ENCODE measurements at places on chromosomes 11 and 22.

- no peak for DNase-seq
These were observed 522 bp downstream of the RHOG start for GRCh38 chr11:3840004-3840869.

DNA sequence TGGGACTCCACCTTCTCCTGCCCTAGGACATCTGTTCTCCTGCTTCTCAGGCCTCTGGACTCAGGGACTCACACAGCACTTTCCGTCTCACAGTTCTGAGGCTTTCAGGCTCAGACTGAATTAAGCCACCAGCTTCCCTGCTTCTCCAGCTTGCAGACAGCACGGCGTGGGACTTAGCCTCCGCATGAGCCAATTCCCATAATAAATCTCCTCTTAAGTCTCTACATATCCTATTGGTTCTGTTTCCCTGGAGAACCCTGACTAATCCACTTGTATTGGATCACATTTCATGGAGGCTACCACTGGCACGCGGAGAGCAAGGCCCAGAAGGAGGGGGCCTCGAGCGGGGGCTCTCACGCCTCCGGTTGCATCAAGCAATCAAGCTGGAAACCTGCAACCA lies 1313.6 kb downstream of the TBC1D22A start:
- DNase-seq = no peak

- no peak for DNase-seq
These were observed 991.7 kb downstream of the OPCML start for GRCh38 chr11:132540581-132540980.

DNA sequence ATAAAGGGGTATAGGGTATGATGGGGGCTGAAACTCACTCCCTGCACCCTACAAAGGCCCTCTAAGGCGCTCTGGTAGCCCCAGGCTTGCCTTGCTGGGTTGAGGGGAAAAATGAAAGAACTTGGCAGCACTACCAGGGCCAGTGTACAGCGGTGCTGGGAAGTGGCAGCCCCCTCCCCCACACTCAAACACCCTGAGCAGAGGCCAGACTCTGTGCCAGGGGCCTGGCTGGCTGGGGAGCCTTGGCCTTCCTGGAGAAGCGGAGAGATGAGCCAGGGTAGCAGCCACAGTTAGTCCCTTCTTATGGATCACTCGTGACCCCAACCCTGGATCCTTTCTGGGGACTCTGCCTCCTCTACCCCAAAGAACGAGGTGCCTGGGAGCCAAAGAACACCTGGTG lies 2.7 kb downstream of the TMEM134 start:
- no peak for DNase-seq

- no peak for DNase-seq
These were observed 17.6 kb upstream of the SPON1 start for GRCh38 chr11:13944911-13945425.

DNA sequence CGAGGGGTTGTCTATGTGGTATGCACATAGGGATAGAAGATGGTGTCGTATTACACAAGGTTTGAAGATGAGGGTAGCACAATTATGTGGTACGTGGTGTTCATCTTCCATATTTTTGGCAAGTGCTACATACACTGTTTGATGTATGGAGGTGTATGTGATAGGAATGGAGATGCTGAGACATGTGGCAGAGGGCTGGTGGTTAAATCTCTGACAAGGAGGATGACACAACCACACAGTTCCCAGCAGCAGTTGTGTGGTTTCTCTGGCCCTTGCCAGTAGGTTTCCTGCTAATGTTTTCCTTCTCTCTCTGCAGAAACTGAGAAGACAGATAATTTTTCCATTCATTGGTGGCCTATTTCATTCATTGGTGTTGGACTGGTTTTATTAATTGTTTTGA lies 17.0 kb downstream of the NCR3LG1 start:
- DNase-seq = no peak

DNA sequence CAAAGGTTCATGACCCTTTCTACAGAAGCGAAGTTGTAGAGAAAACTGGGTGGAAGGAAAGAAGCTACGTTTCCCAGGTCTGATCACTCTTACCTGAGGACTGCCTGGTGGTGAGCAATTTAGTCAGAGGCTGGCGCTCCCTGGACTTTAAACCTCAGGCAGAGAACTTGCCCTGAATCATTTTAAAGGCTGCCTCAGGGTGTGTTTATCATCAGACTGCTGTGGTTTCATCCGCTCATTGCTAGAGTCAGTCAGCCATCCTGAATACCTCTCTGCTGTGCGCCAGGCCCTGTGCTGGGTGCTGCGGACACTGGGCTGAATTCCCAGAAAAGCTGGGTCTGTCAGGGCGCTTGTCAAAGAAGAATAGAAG lies 2.7 kb downstream of the DTX4 start:
- DNase-seq = no peak

DNA sequence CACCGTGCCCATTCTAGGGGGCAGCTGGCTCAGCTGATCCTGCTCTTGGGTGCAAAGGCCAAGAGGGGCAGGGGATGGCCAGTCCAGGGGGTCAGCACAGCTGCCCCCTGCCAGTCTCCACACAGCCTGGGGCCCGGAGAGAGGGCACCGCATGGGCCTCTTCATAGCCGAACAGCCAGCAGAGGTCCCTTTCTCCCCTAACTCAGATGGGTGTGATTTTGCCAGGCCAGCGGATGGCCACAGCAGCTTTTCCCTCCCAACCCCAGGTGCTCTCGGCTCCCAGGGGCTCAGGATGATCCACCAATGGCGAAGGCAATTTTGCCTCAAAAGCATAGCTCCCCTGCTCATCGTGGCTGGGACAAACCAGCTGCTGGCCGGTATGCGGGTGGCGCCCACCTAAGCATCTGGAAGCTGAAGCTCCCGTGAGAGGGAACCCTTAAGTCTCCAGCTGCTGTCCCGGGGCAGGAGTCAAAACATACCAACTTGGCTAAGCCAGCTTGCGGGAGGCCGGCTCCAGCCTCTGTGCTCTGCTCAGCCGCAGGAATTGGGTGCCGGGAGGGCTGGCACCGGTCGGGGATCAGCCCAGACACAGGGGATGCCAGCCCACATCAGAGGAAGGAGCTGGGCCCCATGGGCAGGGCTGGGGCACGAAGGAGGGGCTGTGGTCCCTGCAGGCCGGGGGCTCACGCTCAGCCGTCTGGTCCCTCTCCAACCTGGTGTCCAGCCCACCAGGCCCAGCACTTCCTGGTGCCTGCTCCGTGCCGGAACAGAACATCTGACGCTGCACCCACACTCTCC lies 30.5 kb upstream of the GNB1L start:
- DNase-seq = no peak

DNA sequence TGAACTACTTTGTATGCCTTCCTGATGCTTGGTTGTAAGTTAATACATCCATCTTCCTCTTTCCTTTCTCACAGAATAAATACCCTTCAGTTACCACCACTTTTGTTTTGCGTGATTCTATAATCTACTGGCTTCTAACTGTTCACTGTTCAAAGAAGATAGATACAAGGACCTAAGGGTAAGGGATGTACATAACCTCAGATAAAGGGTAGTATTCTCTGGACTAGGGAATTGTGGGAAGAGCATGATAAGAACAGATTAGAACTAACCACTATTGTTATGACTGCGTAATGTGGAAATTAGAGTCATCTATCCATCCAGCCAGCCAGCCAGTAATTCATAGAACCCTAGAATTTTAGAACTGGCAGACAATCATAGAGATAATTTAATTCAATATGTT lies 36.4 kb downstream of the MAP6 start:
- DNase-seq = no peak

- no peak for DNase-seq
These were observed 34.5 kb downstream of the TENM4 start for GRCh38 chr11:79406376-79406775.

GRCh38 chr22:48708558-48709245 lies 1119.0 kb downstream of the BRD1 start:
- DNase-seq = no peak

GRCh38 chr11:45144126-45145082 lies 2.0 kb upstream of the PRDM11 start:
- no peak for DNase-seq

GRCh38 chr11:118673361-118674081 lies 5.9 kb downstream of the TREH start:
- no peak for DNase-seq

DNA sequence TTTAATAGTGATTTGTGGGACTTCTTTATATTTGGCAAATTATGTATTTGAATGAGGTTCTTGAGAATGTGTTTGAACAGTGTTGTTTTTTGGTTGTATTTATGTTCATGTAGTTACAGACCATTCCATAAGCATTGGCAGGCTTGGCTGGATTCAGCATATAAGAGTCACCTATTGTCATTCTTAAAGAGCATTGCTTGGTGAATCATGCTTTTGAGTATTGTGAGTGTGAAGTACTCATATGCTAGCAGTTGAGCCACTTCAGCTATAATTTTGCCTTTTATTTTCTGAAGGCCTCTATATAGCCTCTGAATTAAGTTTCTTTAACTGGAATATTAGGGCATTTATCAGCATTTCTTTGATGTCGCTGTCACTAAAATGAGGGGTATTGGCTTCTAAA lies 110.0 kb upstream of the GAL start:
- DNase-seq = no peak

DNA sequence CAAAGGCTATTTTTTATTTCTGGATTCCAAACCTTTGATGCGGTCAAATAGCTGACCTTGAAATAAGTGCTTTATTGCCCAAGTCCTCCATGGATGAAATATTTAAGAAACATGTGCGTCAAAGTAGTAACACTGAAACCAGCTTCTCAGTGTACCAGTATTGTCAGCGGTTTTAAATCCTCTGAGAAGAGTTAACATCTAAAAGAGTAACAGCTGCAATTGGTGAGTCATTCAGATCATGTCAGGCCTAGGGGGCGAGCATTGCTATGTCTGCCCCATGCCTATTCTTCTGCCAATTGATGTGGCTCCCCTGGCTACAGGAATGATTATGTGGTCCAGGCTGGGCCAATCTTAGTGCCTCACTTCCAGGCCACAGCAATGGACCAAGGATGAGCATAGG lies 263.3 kb upstream of the SORL1-AS1 start:
- DNase-seq = no peak

- no peak for DNase-seq
These were observed 21.0 kb upstream of the MYEOV start for GRCh38 chr11:69272831-69273485.

DNA sequence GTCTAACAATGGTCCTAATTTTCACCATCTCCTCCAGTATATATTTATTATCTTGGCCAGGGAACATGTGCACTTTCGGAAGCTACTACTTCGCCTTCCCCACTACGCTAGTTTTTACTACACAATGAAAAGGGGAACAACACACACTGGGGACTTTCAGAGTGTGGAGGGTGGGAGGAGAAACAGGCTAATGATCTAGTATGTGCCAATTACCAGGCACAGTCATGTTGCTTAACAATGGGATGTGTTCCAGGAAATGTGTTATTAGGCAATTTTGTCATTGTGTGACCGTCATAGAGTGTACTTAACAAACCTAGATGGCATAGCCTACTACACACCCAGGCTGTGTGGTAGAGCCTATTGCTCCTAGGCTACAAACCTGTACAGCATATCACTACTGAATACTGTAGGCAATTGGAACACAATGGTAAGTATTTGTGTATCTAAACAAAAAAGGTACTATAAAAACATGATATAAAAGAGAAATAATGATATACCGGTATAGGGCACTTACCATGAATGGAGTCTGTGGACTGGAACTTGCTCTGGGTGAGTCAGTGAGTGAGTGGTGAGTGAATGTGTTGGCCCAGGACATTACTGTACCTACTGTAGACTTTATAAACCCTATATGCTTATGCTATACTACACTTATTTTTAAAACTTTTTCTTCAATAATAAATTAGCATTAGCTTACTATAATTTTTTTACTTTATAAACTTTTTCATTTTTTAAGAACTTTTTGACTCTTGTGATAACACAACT lies 20.1 kb upstream of the CUL5 start:
- DNase-seq = no peak

DNA sequence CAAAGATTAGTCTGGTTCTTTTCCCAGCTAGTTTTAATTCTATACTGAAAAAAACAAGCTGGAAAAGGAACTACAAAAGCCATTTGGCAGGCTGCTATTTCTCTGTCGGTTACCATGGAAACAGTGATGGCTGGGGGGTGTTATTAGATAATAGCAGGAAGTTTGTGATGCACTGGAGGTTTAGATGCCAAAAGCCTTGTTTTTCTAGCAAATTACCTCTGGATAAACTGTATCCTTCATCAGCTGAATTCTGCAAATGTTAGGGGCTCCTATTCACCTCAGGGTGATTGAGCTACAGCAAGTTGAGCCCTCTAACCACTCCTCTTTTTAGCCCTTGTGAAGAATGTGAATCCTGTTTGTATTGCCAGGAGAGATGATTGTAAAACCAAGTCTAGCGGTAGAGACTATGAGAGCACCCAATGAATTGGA lies 25.2 kb downstream of the ALKBH3 start:
- no peak for DNase-seq

- no peak for DNase-seq
These were observed 129.5 kb upstream of the PITPNB start for GRCh38 chr22:28048529-28048928.

GRCh38 chr11:19450282-19450681 lies 209.5 kb upstream of the E2F8 start:
- no peak for DNase-seq

DNA sequence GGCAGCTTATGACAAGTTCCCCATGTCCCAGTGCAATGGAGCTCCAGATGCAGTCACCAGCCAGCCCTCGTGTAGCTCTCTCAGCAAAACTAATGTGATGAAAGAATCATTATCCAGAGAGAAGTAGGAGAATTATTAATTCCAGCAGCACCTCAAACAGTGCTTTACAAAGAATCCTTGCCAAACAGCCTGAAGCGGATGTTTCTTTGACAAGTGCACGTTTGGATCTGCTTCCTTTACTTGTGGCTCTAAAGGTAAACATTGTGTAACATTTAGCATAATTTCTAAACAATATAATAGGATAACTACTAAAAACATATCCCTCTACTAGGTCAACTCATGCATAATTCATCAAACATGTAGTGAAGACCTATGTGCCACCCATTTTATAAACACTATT lies 197.0 kb downstream of the FAM181B start:
- DNase-seq = no peak

DNA sequence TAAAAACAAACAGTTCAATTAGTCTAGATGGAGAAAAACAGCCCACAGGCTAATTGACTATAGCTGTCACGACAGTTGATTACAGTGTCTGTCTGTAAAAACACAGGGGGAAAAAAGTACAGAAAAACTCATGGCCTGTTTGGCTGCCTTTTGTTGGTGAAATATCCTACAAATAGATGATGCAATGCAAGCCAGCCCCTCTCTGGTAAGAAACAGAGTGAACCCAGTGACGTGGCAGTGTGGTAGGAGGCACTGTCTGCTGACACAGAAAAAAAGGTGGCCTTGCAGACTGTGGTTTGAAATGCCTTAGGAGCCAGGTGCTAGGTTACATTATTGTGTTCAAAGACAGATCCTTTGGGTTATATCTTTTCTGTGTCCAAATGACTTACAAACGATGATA lies 431.4 kb upstream of the CCDC90B start:
- DNase-seq = peak; percentile 7

- no peak for DNase-seq
These were observed 366.9 kb upstream of the CHORDC1 start for GRCh38 chr11:90589735-90590134.

- DNase-seq = no peak
These were observed 19.3 kb upstream of the NUCB2 start for GRCh38 chr11:17257196-17257595.

Measured in HuH-7.5 (cell line).